Progenitor cell of endocrine pancreas (in vitro differentiated cells): ENCODE measurements at places on chromosomes 3 and 15.

DNA sequence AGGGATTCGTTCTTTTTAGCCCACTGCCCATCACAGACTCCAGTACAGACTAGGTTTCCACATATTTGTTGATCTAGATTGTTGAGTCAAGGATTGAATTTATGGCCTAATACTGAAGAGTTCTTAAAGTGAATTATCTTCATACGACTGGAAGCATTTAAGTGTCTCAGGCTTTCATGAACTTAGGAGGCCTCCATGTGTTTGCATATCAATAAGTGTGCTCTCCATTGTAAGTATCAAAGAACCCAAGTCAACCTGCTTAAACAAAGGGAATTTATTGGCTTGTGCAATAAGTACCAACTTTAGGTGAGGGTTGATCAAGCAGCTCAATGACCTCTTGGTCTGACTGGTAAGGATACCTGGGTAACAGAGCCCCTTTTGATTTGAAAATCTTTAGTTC is 382.1 kb downstream of the PDCD6IP start:
- DNase-seq: no peak

- DNase-seq: peak; percentile 93
These were observed at the start of gene PPCDC for GRCh38 chr15:75023181-75023871. Gene PPCDC, plus strand, starts transcription at chr15:75023590. Its CDS starts 4,729 bp downstream, at chr15:75028319.

DNA sequence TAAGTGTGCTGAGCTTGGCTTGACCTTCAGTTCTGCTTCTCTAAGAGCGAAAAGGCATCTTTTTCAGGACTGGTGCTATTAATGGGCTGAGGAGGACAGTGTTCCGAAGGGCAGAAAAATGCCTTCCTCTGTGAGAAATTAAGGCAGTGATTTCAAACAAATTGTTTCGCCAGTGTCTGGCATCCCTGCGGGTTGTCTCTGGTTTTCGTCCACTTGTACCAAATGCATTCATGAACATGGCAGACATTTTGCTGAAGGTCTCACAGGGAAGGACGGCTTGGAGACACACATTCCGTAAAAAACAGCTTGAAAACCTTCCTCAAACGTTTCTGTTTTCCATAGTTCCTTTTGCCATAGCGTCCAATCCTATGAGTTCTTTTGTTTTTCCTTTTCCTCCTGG is 57.1 kb downstream of the CEMIP start:
- no peak for DNase-seq

DNA sequence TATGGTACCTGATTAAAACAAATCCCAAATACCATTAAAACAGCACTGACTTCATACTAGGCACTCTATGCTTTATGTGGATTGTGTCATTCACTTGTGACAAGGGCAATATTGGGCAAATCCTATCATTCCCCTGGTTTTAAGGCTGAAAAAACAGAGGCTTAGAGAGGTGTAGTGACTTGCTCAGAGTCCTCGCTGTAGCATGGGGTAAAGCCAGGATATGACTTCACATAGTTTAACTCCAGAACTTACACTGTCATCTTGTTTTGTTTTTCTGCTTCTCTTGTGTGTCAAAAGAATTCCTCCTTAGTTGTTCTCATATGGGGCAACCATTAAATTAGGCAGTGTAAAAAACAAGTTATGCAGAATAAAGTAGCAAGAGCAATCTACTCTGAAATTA is 40.3 kb upstream of the ICE2 start:
- DNase-seq: no peak

DNA sequence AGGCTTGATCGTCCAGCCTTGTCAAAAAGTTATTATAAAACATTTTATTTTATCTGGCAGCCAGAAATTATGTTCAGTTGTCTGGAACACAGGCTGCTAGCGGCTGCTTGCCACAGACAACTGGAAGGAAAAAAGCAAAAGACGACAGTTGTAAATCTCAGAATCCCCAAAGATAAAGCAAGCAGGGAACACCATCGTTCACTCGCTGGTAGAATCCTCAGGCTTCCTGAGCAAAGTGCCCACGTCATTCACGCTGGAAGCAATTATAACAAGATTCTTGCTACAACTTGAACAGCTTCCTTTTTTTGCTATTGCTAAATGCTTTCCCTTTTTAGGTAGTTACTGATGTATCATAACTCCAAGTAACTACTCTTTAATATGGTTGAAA is 33.6 kb downstream of the ADAMTS17 start:
- DNase-seq: no peak
